GM18507 (cell line): ENCODE measurements at places on chromosomes 5 and 9.

GRCh38 chr9:27152405-27152718, 43.3 kb downstream of the TEK start:
- no peak for DNase-seq

DNA sequence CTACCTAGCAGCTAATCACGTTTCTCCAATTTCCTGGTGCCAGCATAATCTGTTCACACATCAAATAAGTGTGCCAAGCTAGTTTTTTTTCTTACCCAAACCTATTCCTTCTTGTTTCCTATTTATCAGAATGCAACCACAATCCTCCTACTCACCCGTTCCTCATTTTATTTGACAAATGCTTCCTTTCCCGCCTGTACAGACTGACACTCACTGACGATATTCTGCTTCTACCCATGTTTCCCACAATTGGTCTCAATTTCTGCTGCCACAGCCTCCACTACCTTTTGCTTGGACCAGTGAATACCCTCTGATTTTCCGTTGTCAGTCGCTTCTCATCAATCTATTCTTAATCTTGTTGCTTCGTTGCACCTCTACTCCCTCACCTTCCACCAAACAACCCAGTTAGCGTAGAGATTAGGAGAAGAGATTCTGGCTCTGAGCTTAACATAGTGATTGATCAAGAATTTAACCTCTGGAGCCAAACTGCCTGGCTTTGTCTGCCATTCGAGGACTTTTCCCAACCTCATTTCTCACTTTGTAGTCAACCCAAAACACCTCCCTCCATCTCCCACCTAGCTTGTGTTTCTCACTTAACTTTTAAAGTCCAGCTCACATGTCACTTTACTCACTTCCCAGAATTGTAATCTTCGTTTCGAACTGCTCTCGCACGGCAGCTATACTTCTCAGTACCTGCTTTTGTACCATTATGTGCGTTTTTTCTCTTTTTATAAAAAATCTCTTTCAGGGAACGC, 729 bp upstream of the TMEM38B start:
- no peak for DNase-seq

GRCh38 chr5:68337235-68337634, 121.7 kb downstream of the PIK3R1 start:
- no peak for DNase-seq

DNA sequence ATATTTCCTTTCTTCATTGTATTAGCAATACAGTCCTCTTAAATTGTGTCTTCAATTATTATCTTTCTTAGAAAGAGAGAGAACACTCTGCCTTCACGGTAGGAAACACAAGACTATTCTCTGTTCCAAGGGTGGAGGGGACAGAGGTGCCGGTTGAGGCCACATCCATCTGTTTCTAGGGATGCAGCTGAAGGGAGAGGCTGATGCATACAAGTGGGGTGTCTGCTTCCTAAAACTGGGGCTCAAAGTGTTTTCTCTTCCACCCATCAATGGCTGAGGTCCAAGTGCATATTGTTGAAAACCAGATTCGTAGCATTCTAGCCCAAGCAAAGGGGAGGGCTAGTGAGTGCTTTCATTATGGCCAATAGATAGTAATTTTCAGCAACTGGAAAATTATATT, 9.5 kb downstream of the IRX2 start:
- DNase-seq: no peak

GRCh38 chr5:167171056-167171455, 1120.4 kb upstream of the WWC1 start:
- DNase-seq: no peak

DNA sequence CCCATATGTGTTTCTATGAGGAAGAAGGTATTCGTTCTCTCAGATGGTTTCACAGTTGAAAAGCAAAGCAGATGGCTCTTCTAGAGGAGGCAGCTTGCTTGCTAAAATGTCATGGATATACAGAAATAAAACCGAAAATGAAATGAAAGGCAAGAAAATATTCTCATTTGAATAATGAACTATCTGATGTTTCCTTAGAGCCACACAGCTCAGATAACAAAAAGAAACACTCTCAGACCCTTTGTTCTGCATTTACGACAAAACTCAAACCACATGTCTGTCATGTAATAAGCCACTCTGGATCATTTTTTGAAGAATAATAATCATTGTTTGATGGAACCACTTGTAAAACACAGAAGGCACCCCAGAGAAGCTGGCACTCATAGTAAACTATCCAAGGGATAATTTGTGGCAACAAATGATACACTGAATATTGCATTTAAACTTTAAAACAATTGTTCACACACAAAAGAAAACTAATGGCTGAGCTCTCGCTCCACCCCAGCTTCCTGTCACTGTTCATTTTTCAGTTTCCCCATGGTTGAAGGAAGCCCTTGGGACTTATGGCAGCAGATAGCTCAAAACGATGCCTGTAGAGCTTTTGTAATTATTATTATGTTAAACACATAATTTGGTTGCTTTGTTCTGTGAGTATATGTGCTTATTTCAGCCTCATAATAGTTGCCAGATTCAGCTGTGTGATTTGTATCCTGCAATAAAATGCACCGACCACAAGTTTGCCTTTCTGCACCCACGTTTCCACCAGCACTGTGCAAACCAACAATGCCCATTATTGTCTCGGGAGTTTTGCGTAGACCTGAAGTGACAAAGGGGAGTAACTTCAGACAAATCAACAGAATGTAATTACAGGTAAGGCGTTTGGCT, 256.0 kb downstream of the TMEM167A start:
- peak; percentile 14 for DNase-seq

DNA sequence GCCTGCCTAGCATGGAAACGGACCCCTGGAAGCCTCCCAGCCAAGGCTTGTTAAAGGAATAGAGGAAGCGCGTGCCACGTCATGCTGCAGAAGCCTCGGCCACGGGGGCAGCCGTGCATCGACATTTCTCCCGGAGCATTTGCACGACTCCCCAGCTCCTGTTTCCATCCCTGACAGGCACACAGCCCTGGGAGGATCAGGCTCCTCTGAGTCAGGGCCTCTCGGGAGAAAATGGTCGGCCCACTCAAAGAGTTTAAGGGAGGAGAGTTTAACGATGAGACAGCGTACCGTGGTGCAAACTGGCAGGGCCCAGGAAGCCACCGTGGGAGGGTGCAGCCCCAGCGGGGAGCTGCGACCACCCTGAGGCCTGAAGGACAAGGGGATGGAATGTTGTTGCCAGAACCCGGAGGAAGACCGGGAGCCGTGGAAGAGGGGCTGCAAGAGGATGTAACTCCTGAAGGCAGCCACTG, 213.6 kb downstream of the PAX5 start:
- DNase-seq: no peak

DNA sequence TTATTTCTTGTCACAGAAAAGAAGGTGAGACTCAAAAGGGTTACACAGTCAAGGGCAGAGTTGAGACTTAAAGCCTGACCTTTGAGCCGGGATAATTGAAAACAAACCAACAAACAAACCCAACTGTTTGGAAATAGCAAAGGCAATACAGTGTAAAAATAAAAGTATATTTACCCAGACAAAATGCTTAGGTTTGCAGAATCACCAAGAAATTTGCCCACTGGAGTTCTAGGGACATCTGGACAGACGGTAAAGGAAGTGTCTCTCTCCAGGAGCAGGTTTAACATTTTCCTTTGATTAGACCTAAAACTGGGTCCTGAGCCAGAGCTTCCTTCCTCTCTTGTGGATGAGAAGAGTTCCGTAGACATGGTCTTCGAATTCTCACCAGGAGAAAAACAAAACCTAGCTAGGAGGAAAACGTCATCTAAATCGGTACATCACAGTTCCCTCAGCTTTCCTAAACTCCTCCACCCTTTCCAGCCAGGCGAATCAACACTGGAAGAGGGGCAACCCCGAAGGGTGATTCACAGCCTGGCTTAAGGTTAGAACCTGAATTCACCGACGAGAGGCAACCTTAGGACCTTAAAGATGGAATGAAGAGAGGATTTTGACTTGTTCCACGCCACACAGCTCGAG, 673 bp downstream of the CDC25C start:
- DNase-seq: no peak

- DNase-seq: no peak
These were observed 2.7 kb downstream of the DPM2 start for GRCh38 chr9:127934986-127935385.

GRCh38 chr9:97768746-97769145, 71.6 kb upstream of the XPA start:
- no peak for DNase-seq

- no peak for DNase-seq
These were observed 1.0 kb upstream of the TLE1 start for GRCh38 chr9:81690251-81690851.

DNA sequence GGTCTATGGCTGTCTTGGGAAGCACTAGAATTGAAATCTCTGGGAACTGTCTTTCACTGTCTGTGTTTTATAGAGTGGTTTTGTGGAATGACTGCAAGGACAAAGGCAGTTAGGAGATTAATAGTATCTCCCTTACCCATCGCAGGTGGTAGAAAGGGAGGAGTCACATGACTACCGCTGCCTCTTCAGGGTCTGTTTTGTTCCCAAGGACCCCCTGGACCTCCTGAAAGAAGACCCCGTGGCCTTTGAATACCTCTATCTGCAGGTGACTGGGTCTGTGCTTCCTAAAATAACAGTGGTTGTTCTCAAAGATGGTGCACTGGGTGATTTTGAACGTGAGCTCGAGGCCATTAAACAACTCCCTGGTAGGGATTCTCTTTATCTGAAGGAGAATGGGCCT, 22.8 kb upstream of the TRMT10B start:
- no peak for DNase-seq

DNA sequence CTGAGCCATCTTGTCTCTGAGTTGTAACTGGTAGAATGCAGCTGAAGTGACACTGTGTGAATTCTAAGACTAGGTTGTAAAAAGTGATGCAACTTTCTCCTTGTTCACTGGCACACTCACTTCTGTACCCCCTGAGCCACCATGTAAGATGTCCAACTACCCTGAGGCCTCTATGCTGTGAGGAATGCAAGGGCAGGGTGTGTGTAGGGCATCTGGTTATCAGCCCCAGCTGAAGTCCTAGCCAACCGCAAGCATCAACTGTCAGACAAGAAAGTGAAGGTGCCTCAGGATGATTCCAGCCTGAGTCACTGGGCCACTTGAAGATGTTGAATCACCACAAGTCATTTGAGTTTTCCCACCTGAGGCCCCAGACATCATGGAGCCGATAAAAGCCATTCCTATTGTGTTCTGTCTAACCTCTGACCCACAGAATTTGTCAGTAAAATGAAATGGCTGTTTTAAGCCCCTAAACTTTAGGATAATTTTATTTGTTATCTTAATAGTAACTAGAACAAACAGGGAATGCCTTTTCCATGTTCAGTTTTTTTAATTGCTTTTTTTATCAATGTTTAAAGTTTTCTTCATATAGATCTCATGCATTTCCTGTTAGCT, 18.7 kb upstream of the RHOBTB3 start:
- DNase-seq: no peak

DNA sequence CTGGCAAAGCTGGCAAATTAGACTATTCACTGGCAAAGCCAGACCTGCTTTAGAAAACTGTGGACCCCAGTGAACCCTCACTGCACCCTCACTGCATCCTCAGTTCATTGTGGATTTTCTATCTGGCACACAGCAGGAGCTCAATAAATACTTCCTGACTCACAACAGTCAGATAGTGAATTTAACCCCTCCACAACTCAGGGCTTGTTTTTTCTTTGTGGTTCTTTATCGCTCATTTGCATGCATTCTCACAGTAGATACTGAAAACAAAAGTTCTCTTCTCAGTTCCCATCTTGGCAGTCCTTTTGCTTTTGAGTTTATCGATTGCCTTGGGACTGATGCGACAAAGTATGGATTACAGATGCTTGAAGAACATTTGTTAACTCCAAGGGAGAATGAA, 99.8 kb downstream of the ACTL7B start:
- no peak for DNase-seq

DNA sequence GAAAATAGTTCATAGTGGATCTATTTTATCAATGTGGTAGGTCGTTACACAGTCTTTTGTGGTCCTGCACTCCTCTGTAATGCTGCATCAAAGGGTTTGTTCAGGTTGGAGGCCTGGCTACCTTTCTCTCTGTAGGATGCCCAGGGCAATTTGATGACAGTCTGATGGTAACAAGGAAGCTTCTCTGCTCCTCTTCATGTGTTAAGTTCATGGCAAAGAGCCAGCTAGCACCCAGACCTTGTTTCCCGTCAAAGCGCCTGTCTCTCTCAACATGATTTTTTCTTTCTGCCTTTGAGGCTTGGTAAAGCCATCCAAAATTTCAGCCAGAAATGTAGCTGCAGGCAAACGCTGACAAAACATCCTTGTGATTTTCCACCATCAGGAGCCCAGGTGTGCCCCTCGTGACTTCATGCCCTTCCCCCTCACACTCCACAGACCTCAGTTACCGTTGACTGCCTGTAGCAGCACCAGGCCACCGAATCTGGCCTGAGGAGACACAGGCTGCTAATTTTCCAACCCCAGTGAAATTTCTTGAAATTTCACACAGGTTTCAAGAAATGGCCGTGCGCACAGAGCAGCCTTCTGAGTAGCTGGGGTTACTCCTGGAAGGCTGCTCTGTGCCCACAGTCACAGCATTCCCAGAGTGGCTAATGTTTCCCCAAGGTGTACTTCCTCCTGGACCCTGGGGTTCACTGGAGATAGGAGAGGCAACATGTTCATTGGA, 292.7 kb downstream of the CWC27 start:
- DNase-seq: no peak

DNA sequence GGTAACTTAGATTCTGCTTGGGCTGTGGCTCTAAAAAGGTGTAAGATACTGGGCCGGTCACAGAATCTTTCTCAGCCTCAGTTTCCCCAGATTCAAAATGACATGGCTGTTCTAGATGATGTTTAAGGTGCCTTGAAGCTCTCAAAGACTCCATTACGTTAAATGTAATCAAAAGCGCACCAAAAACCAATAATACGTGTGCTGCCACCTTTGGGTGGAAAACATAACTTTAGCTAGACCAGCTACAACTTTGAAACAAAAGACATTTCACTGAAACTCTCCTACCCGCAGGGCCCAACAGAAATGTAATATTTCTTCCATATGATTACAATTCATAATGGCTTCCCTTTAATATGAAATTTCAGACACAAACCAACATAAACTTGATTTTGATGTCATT, 35.0 kb upstream of the PCSK5 start:
- no peak for DNase-seq

DNA sequence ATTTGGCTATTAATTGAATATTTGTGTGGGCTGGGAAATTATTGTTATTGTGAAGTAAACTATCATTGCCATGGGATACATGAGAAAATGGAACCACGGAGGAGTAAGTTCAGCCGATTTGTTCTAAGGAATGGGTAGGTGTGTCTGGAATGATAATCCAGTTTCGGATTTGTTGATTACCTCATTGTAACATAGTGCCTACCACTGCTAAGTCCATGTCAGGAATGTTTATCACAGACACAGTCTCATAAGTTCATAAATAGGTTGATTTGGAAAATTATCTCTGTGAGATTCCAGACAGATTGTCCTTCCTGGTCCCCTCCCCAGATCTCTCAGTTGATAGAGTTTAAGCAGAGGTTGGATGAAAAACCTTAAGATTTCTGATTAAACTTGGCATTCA, 78.1 kb upstream of the MAST4 start:
- DNase-seq: no peak

DNA sequence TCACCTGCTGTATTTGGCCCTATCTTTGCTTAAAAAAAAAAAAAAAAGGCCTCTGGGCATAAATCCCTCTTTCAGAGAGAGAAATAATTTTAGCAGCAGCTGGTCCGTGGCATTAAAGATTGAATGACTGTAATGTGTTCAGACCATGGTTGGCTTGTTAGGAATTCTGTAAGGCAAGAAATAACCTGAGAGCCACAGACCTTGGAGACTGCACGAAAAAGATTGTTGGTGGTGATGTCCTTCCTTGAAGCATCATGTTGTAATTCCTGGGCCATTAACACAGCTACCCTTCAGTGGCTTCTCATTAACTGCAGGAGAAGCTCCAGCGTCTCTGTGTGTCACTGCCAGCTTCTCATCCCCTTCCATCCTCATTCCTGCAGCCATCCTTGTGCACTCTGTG, 79.0 kb downstream of the SGCD start:
- DNase-seq: no peak

GRCh38 chr5:157606046-157606445, 30.5 kb upstream of the ADAM19 start:
- no peak for DNase-seq
